ENCODE measurements at places on chromosomes 3 and 15.

DNA sequence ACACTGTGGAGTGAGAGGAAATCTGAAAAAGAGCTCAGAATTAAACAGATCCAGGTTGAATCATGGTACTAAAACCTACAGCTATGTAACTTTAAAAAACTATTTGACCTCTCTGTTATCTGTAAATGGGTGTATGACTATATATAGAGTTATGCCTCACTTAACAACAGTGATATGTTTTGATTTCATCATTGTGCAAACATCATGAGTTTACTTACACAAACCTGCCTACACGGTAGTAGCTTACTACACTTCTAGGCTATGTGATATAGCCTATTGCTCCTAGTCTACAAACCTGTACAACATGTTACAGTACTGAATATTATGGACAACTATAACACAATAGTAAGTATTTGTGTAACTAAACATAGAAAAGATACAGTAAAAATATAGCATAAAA lies 191.6 kb upstream of the MEIS2 start:
- DNase-seq: no peak

GRCh38 chr15:92879949-92880725 lies 20.0 kb upstream of the CHD2 start:
- no peak for DNase-seq

GRCh38 chr3:174862101-174862500 lies 3.0 kb downstream of the NAALADL2 start:
- DNase-seq: no peak

GRCh38 chr15:64251121-64251520 lies 88.3 kb upstream of the PPIB start:
- DNase-seq: no peak

DNA sequence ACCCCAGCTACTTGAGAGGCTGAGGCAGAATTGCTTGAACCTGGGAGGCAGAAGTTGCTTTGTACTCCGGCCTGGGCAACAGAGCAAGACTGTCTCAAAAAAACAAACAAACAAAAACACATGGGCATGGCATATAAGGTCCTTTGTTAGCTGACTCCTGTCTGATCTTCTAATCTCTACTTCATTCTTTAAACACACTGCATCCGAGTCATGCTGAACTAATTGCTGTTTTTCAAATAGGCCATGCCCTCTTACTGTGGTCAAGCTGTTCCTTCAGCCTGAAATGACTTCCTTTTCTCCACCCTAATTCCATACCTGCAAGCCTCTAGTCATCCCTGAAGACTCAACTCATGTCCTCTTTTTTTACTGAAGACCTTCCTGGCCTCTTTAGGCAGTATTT lies 22.3 kb upstream of the SLMAP start:
- DNase-seq: no peak
